Central memory CD8-positive, alpha-beta T cell (primary cell): ENCODE measurements at places on chromosomes 5 and 9.

- DNase-seq: no peak
Observed at GRCh38 chr5:119532637-119533036, 80.3 kb downstream of the HSD17B4 start.

DNA sequence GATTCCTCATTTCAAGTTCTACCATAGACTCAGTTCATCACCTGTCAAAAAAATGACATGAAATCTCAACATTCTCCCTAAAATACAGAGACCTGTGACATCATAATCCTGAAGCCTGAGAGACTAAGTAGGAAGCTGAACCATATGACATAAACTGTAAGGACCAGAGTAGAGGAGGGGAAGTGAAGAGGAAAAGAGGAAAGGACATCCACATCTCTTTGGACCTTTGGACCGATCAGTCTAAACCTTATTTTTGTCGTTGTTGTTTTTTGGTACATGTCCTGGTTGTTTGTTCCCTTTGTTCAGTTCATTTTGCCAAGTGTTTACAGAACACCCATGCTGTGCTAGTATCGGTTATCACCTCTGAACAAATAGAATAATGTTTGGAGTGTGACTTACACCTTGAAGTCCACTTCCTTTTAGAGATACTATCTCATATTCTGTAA, 41.9 kb downstream of the LURAP1L start:
- no peak for DNase-seq

GRCh38 chr9:80076162-80076561, 504.4 kb downstream of the TLE4 start:
- DNase-seq: no peak

- DNase-seq: no peak
Observed at GRCh38 chr5:112475747-112476365, 56.8 kb upstream of the EPB41L4A start.

GRCh38 chr9:70601000-70601951, 186.8 kb upstream of the KLF9 start:
- DNase-seq: no peak

DNA sequence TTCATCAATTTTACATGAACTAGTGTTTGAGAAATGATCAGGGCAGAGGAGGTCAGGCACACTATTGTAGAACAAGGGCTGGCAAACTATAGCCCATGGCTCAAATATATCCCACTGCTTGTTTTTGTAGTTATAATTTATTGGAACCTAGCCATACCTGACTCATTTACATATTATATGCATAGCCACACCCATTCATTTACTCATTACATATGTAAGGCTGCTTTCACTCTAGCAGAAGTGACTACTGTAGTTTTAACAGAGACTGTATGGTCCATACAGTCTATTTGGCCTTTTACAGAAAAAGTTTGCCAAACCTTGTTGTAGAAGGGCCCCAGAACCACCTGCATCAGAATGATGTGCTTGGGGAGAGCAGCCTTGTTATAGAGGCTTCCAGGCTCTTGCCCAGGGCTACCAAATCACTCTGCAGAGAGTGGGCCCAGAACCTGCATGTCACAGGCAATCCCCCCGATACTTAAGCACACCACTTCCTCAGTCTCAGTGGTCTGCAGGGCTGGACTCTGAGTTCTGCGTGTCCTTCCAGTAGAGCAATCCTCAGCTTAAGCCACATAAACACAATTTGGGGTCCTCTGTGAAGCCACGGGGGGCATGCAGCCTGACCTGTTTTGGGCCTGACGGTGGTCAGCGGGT, 6.7 kb downstream of the ANKS6 start:
- no peak for DNase-seq

DNA sequence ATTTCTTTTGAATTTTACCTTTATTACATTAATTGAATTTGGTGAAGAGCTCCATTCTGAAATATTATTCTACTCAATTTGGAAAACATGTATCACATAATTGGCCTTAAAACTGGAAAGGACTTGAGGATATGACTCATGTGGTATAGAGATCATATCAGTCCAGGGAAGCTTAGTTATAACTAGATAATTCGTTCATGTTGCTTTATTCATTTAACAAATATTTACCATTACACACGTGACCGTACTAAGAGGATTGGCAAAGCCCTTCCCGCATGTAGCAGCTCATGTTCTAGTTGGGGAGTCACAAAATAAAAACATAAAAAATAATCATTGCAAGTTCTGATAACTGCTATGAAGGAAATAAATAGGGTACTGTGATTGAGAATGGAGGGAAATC, 1816.5 kb downstream of the MAT2B start:
- DNase-seq: no peak

DNA sequence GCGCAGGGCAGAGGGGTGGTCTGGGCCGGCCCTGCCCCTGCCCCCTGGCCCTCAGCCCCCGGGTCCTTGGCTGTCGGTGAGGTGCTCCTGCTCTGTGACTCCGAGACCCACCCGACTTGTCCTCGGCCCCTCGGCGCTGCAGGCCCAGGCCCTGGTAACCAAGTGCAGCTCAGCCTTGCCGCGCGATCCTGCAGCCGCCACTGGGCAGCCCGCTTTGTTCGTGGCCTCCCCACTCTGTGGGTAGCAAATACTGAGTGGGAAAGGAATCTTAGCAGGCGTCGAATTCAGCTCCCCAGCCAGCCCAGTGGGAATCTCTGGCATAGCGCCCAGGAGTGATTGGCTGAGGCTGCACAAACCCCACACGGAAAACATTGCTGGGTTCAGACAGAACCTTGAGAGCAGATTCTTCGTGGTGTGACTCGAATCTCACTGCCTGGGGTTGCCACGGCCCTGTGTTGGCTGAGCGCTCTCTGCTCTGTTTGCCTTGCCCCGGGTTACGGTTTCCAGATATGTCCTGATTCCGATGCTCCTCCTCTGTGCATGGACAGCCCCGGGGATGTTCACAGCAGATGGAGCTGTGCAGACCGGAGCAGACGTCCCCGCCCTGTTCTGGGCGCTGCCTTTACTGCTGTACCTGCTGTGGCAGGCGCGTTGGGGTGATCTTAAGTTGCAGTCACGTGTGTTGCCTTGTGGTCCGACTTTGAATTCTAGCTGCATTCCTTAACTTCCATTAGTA, 13.4 kb upstream of the EXOC3 start:
- DNase-seq: no peak
